T-helper 17 cell (primary cell): ENCODE measurements at places on chromosomes 16 and 17.

GRCh38 chr16:26988186-26988585 lies 78.5 kb upstream of the C16orf82 start:
- H3K4me1 ChIP-seq, result peaks cover 3% of the 10 kb centered on the region
- no peaks in the 10 kb centered on the region for H3K36me3 ChIP-seq
- H3K27ac ChIP-seq, result no peak overlapping the region
- H3K27me3 ChIP-seq, result peaks cover 42% of the 10 kb centered on the region
- H3K4me3 ChIP-seq, result no peak overlapping the region

DNA sequence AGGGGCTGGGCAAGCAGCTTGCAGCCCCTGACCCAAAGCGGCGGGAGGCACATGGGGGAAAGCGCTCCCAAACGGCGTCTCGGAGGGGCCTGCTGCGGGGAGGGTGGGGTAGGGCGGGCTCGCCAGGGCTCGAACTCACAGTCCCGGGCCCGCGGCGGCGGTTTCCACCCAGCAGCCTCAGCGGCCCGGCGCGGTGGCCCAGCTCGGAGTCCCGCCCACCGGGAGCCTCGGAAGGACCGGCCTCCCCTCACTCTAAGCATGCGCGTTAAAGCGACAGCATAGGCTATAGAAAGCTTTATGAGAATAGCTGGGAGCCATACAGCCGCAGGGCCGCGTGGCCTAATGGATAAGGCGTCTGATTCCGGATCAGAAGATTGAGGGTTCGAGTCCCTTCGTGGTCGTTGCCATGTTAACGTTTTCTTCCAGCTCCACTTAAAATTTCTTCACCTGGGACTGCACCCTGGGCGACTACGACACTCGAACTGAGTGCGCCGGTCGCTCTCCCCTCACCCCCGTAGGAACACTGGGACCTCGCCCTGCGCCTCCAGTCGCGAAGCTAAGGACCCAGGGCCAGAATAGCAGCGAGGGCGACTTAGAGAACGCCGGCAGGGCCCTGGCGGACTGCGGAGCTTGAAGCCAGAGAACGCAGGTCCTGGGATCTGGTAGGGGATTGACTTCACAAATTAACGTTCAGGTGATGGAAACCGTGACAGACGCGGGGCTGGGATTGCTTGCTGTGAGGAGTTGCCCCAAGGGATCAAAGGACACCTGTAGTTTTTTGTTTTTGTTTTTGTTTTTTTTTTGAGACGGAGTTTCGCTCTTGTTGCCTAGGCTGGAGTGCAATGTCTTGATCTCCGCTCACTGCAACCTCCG lies 15.8 kb downstream of the ZNF213 start:
- no peaks in the 10 kb centered on the region for H3K36me3 ChIP-seq
- H3K4me1 ChIP-seq, result peaks cover 19% of the 10 kb centered on the region
- peak overlapping the region; percentile 93 for H3K27ac ChIP-seq
- peak overlapping the region; percentile 87 for H3K4me3 ChIP-seq
- peak; percentile 98 for DNase-seq

GRCh38 chr16:85940214-85940613 lies 41.3 kb downstream of the IRF8 start:
- H3K4me3 ChIP-seq, result no peak overlapping the region

DNA sequence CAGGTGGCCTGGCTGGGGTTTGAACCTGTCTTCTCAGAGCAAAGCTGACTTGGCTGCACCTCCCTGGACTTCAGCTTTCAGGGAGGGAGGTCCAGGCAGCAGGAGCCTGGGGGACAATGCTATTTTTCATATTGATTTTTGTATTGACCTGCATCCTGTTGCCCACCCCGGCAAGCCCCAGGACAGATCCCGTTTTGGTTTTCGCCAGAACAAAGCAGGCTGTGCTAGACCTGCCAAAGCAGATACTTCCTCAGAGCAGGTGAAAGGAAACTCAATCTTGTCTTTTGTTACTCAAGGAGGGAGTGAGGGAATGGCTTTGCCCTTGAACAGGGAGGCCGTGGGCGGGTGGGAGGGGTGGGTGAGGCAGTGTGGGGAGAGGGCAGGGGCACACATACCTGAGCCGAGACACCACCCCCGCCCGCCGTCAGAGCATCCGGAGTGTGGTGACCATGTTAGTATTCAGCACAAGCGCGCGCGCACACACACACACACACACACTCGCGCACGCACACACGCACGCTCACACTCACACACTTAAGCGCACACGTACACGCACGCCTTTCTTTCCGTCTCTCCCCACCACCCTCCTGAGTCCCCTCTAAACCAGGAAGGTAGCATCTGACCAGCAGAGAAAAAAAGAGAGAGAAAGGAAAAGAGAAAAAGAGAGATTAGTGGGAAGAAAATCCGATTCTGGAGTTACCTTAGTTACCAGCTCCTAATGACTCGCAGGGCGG lies 59.5 kb downstream of the RAI1 start:
- H3K36me3 ChIP-seq, result no peaks in the 10 kb centered on the region
- H3K27me3 ChIP-seq, result no peaks in the 10 kb centered on the region
- H3K27ac ChIP-seq, result peak overlapping the region; percentile 51
- no peak for DNase-seq

DNA sequence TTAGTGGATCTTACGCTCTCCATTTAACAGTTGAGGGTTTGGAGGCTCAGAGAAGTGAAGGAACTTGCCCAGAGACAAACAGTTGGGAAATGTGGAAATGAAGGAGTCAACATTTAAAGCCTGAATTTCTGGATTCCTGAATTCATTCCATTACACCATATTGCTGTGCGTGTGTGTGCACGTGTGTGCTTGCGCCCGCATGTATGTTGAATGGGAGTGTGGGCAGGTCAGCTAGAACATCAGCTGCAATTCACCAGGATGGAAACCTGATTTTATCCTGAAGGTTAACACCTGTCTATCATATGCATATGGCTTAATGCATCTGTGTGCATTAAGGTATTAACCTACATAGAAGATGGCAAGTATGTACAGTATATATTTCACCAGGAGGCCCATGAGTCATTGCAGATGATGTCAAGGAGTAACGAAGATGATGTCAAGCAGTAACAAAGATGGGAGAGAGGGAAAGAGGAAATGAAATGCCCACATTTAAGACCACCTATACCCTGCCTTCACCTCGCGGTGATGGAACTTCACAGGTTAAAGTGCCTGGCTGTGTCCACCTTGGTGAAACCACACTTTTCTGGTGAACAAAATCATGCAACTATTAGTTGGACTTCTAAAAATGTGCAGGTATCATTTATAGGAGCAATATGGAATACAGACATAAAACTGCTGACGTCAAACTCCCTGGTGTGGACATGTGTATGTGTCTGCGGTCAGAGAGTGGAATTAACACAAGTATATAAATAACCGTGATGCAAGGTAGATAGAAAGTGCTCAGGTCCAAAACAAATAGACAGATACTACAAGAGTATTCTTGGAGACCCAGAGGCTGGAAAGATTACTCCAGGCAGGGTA lies 832 bp upstream of the ADAP2 start:
- no peak overlapping the region for H3K27ac ChIP-seq
- H3K4me3 ChIP-seq, result peak overlapping the region; percentile 83
- peaks cover 11% of the 10 kb centered on the region for H3K4me1 ChIP-seq
- DNase-seq, result no peak

DNA sequence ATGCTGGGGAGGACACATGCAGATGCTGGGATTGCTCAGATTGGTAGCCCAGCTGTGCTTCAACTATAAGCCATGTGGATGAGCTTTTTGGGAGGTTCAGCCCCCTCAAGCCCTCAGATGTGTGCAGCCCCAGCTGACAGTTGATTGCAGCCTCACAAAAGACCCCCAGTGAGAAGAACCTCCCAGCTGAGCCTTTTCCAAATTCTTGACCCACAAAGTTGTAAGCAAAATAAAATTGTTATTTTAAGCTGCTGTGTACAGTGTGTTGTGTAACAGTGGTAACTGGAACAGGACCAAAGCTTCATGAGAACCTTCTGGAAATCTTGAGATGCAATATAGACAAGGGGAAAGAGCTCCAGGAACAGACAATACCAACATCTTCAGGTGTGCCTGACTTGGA lies 156.8 kb upstream of the IRX3 start:
- no peak for DNase-seq
- H3K36me3 ChIP-seq, result no peaks in the 10 kb centered on the region
- no peaks in the 10 kb centered on the region for H3K4me1 ChIP-seq

DNA sequence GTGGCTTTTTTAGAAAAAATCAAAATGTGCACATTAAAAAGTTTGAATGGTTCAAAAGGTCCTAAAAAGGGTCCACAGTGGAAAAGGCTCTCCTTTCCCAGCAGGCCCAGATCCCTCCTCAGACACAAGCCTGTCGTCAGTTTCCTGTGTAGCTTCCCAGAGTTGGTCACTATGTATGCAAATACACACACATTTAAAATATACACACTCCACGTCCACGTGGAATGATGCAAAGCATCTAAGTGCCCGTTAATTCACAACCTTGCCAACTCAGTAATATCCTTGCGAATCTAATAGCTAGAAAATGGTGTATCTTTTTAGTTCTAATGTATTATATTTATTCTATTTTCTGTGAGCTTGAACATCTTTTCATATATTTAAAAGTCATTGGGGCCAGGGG lies 17.7 kb downstream of the NLRC5 start:
- no peak for DNase-seq
- H3K36me3 ChIP-seq, result peaks cover 8% of the 10 kb centered on the region
- peak overlapping the region; percentile 98 for H3K27ac ChIP-seq
- H3K27me3 ChIP-seq, result no peaks in the 10 kb centered on the region
- peaks cover 43% of the 10 kb centered on the region for H3K4me1 ChIP-seq

DNA sequence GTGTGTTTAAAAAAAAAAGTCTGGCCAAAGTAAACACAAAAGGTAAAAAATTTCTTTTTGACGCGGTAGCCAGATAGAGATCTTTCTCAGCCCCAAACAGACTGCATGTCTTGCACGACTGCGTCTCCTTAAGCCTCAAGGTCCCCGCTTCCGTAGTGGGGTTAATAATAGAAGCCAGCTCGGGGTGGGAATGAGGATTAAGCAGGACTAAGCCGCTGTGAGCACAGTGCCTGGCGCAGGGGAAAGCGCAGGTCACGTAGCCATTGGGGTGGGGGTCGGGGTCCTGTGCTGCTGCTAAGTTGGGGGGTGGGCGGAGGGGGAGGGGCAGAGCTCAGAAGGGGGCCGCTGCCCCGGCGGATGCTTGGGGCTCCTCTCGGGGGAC lies 521 bp downstream of the GGA2 start:
- peaks cover 42% of the 10 kb centered on the region for H3K4me1 ChIP-seq
- no peaks in the 10 kb centered on the region for H3K36me3 ChIP-seq
- H3K4me3 ChIP-seq, result peak overlapping the region; percentile 95
- no peak for DNase-seq
- H3K27me3 ChIP-seq, result no peaks in the 10 kb centered on the region

- peaks cover 5% of the 10 kb centered on the region for H3K4me1 ChIP-seq
- H3K4me3 ChIP-seq, result no peak overlapping the region
- DNase-seq, result no peak
- no peak overlapping the region for H3K27ac ChIP-seq
- H3K36me3 ChIP-seq, result peaks cover 4% of the 10 kb centered on the region
- peaks cover 6% of the 10 kb centered on the region for H3K27me3 ChIP-seq
These were observed 29.6 kb upstream of the FBXO47 start for GRCh38 chr17:38996660-38997337.

DNA sequence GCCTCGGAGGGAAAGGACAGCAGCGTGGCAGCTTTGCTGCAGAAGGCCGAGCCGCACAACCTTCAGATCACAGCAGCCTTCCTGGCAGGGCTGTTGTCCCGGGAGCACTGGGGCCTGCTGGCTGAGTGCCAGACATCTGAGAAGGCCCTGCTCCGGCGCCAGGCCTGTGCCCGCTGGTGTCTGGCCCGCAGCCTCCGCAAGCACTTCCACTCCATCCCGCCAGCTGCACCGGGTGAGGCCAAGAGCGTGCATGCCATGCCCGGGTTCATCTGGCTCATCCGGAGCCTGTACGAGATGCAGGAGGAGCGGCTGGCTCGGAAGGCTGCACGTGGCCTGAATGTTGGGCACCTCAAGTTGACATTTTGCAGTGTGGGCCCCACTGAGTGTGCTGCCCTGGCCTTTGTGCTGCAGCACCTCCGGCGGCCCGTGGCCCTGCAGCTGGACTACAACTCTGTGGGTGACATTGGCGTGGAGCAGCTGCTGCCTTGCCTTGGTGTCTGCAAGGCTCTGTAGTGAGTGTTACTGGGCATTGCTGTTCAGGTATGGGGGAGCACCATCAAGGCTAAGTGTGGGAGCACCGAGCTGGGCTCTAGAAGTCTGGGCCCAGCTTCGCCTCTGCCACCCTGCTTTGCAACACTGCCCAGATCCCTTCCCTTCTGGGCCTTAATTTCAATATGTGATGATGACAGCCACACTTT lies 18.6 kb downstream of the NOD2 start:
- H3K4me1 ChIP-seq, result peaks cover 25% of the 10 kb centered on the region
- H3K27me3 ChIP-seq, result no peaks in the 10 kb centered on the region
- no peak for DNase-seq
- peaks cover 5% of the 10 kb centered on the region for H3K36me3 ChIP-seq
- H3K4me3 ChIP-seq, result no peak overlapping the region
- H3K27ac ChIP-seq, result no peak overlapping the region

DNA sequence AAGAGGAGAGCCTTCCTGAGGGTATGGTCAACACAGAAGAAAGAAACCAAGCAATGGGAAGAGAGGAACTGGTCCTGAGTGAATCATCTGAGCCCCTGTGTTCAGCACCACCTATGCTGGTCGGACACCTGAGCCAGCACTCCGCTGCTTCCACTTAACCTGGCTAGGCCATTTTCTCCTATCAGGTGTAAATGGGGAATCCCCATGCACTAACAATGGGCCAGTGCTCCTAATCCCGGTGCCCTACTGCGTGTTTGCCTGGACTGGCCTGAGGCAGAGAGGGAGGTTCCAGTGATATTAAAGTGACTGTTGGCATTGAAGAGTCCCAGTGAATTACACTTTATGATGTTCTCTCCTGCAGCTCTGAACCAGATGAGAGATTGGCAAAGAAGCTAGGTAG lies 34.4 kb upstream of the XYLT2 start:
- peaks cover 55% of the 10 kb centered on the region for H3K27me3 ChIP-seq
- peaks cover 6% of the 10 kb centered on the region for H3K4me1 ChIP-seq
- no peak for DNase-seq
- H3K27ac ChIP-seq, result no peak overlapping the region
- peak overlapping the region; percentile 12 for H3K4me3 ChIP-seq
- peaks cover 7% of the 10 kb centered on the region for H3K36me3 ChIP-seq

DNA sequence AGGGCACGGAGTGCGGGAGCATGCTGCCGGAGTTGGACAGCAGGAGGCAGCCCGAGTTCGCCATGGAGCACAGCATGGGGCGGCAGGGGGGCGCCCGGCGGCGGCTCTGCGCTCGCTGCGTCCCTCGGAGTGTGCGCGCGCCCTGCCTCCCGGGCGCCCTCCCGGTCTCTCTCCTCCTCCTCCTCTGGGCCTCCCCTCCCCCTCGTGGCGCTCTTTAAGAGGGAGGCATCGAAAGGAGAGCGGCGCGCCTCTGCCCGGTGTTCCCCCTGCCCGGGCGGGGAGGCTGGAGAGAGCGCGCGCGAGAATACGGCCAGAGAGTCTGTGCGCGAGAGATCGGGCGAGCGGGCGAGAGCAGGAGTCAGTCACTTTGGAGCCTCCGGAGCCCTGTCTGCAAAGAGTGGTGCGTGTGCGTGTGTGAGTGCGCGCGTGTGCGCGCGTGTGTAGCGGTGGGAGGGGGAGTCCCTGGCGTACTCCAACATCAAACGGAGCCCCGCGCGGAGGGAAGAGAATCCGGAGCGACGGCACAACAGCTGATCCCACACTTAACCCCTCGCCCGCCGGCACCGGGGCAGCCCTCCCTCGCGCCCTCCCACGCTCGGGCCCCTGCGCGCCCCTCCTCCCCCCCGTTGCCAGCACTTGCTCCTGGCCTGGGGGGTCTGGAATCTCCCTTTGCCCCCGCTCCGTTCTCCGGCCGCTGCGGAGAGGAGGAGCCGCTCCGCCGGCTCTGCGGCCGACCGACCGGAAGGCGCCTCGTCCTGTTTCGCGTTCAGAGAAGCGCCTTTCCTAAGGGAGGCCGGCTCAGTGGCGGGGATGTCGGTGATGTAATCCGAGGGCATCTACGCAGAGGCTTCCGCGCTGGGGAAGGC lies 108.9 kb downstream of the ENGASE start:
- H3K36me3 ChIP-seq, result peaks cover 2% of the 10 kb centered on the region

GRCh38 chr16:68289621-68290329 lies 21.0 kb downstream of the SLC7A6OS start:
- peaks cover 23% of the 10 kb centered on the region for H3K36me3 ChIP-seq
- DNase-seq, result peak; percentile 16
